ENCODE measurements at places on chromosomes 7 and 10.

DNA sequence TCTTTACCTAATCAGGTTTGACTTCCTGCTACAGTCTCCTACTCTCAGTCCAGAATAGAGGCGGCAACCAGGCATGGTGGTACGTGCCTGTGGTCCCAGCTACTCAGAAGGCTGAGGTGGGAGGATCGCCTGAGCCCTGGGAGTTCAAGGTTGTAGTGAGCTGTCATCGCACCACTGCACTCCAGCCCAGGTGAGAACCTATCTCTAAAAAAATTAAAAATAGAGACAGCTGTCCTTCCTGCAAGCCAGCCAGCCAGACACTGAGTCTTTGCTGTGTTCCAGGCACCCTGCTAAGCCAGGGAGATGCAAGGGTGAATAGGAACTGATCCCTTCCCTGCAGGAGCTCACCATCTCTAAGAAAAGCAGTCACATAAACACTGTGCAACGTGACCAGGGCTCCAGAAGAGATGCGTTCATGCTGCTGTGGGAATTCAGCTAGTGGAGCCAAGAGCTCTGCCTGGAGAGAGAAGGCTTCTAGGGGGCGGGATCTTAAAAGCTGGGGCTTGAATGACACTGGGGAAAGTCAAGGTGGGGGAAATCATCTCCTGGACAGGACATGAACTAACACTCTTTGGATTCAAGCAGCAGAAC lies 22.1 kb upstream of the SLIT1 start:
- DNase-seq: no peak

- no peak for DNase-seq
Observed at GRCh38 chr7:22275661-22276060, 81.3 kb downstream of the RAPGEF5 start.

- no peak for DNase-seq
Observed at GRCh38 chr7:2373124-2373556, 18.5 kb downstream of the EIF3B start.

DNA sequence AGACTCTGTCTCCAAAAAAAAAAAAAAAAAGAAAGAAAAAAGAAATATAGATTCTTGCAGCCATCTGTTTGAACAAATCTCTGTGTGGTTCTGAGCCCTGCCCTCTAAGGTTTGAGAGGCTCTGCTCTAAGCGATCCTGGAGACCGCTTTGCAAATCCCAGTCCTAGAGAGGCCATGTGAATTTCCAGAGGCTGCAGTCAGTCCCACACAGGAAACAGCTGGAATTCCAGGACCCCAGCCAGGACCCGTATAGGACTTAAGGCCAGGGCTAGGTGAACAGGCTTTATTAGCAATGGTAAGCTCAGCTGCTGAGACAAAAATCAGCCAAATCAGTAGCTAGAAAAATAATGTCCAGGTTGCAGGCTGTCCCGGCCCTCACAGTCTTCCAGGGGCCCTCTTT lies 154.8 kb downstream of the RPS24 start:
- no peak for DNase-seq

GRCh38 chr7:128871050-128871449 lies 8.4 kb downstream of the ATP6V1F start:
- no peak for DNase-seq

DNA sequence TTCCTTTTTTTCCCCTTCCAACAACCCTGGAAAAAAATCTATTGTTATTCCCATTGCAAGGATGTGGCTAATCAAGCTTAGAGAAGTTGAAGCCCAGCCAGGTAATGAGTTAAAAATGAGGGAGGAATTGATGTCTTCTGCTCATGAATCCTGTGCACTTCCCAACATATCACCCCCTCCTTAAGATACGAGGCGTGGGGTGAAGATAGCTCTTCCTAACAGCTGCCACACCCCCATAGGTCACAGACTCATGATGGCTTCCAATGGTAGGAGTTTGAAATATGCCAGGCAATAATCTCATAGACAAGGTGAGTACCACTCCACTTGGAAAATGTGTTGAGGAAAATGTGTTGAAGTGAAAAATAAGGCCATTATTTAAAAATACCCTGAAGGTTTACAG lies 71.3 kb upstream of the HECW1 start:
- DNase-seq: no peak

DNA sequence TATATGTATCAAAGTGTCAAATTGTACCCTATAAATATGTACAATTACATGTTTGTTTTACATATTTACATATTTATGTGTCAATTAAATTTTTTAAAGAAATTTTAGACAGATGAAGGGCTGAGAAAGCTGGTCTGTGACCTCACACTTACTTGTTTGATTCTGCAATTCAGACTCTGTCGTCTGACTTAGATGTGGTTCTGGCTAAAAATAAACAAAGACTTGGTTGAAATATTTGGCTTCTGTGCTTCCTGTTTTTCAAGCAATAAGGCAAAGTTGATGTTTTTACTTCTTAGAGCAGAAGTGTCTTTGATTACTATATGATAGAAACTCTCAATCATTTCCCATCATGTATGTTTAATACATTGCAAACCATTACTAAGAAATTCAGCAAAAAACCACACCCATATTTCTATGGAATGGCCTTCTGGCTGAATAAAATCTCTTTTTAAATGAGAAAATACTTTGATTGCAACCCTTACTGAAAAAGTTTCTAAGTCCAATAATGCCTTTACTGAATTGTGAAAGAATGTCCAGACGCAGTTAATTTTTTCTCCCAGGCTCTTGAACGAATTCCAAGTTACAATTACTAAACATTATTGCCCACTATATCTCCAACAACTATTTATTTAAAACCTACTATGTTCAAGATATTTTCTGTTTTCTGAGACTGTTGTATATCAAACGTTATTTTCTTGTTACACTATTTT lies 59.5 kb upstream of the PRKG1 start:
- no peak for DNase-seq

DNA sequence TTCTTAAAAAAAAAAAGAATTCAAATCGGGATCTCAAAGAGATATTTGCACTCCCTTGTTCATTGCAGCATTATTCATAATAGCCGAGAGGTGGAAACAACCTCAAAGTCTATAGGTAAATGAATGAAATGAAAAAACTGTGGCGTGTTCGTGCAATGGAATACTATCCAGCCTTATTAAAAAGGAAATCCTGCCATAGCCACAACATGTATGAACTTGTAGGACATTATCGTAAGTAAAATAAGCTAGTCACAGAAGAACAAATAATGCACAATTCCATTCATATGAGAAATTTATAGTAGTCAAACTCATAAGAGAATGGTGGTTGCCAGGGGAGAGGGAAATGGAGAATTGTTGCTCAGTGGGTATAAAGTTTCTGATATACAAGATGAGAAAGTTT lies 37.9 kb downstream of the GRK5 start:
- no peak for DNase-seq

GRCh38 chr10:93346694-93347093 lies 135.4 kb downstream of the MYOF start:
- no peak for DNase-seq

GRCh38 chr7:128879939-128880746 lies 17.5 kb downstream of the ATP6V1F start:
- DNase-seq: no peak

- peak; percentile 46 for DNase-seq
Observed at GRCh38 chr7:70763961-70764691, 367.8 kb upstream of the GALNT17 start.

DNA sequence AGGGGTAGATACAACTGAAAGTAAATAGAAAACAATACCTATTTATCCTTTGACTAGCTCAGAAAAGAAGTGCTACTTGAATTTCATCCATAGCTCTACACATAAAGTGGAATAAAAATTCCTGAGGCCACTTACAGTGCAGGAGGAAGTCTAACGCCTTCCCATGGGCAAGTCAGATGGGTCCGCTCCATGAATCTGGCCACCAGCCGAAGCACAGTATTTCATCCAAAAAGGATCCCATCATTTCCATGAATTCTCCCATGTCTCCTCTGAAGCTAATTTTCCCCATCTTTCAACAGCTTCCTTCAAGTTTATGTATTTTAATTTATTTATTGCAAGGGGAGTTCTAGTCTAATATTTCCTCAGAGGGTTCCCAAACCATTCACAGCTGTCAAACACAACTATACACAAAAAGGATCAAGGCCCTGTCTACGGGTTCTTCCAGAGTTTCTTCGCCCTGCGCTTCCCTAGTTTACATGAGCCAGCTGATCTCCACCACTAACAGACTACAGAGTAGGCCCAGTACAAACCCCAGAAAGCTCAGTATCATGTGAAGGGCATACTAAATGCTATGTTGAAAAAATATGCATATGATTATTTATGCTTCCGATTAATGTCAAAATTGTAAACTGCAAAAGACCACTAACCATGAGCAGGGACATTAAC lies 184.7 kb downstream of the DOCK4 start:
- no peak for DNase-seq

DNA sequence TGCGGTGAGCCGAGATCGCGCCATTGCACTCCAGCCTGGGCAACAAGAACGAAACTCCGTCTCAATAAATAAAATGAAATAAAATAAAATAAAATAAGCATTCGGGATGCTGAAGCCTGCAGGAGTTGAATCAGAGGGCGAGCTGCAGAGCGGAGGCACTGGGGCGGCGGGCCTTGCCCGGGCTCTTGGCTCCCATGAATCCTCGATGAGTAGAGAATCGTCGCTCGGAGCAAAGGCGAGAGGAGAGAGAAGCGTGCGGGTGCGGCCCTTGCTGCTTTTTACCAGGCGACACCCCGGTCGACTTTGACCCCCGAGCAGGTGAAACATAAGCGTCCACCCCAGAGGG lies 168.3 kb downstream of the UBE2H start:
- no peak for DNase-seq

DNA sequence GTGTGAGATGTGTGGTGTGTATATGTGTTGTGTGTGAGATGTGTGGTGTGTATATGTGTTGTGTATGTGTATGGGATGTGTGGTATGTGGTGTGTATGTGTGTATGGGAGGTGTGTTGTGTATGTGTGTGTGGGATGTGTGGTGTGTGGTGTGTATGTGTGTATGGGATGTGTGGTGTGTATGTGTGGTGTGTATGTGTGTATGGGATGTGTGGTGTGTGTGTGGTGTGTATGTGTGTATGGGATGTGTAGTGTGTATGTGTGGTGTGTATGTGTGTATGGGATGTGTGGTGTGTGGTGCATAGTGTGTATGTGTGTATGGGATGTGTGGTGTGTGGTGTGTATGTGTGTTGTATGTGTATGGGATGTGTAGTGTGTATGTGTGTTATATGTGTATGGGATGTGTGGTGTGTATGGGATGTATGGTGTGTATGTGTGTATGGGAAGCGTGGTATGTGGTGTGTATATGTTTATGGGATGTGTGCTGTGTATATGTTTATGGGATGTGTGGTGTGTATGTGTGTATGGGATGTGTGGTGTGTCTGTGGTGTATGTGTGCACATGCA lies 30.8 kb downstream of the IKZF1 start:
- no peak for DNase-seq

DNA sequence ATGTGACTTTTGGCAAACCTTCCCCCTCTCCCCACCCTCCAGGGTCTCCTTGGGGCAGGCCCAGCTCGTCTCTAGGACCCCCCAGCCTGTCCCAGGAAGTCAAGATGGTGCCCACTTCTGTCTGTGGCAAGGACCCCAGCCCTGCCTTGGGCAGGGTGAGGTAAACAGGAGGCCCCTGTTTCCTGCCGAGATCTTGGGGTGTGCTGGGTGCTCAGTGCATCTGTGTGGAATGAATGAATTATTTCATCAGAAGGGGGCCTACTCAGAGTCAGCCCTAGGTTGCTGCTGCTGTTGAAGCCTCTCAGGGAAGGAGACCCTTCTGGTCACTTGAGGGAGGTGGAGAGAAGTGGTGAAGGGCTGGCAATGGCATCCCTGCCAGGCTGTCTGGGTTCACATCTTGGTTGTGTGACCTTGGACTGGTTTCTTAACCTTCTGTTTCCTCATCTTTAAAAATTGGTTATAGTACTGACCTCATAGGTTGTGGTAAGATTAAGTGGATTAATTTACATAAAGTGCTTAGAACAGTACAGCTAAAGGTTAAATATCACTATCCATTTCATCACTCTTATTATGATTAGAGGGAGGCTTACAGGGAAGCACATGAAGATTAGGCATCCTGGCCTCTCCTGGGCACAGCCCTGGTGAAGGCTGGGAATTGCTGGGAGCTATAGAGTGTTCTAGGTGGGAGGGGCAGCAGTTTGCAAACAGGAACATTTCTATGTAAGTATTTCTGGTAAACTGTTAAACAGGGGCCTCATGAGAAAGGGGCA lies 67.7 kb downstream of the ZMIZ1 start:
- DNase-seq: no peak

GRCh38 chr7:17986851-17987250 lies 40.8 kb downstream of the PRPS1L1 start:
- no peak for DNase-seq

- DNase-seq: no peak
Observed at GRCh38 chr10:57420881-57421280, 846.8 kb downstream of the IPMK start.

DNA sequence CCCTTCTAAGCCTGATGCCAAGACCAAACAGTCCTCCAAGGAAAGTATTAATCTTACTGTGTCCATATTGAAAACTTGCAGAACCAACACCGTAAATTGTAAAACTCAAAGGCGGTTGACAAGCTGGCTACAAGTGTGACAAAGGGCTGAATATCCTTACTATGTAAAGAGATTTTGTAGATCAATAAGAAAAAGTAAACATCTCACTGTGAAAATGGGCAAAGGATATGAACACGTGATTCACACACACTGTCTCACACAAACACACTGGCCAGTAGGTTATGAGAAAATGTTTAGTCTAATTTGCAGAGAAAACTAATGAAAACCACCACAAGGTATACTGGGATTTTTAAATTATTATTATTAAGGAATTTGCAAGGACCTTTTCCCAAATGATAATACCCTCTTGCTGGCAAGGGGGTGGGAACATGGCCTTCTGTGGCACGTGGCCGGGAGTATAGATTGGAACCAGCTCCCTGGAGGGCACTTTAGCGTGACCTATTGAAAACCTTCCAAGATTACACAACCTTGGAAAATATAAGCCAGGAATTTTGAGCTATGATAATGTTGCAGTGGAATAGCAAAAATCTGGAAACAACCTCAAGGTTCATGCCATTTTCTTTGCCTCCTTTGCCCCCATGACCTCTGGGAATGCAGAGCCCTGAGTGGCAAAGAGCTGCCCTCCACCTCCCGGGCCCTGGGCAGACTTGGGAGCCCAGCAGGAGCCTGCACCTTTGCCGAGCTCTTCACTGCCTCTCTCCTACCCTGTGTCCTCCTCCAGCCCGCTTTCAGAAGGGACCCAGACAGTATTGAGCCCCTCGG lies 26.2 kb upstream of the SLC29A3 start:
- no peak for DNase-seq

- DNase-seq: no peak
Observed at GRCh38 chr7:74223711-74224510, 14.1 kb downstream of the LAT2 start.

GRCh38 chr7:110105840-110106239 lies 985.1 kb upstream of the LRRN3 start:
- no peak for DNase-seq

DNA sequence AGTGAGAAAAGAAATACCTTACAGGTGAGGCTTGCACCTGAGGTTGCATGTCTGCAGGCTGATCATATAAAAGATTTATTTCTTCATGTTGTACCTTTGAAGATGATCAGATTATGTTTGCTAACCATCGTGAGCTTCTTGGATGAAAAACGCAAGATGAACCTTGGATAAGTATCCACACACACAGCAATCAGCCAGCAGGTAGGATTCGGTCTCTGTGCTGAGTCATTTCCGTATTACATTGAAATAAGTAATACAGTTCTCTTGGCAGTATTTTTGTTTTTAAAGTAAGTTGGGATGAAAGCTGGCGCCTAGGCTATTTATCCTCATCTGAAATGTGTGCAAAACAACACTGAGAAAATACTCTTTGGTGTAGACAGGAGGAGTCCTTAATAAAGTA lies 109.0 kb upstream of the PRKCQ start:
- DNase-seq: no peak
